Activated CD4-positive, alpha-beta T cell treated with anti-CD3 and anti-CD28 coated beads, Interleukin-2, amount 50 U/mL, for 24 hours (primary cell): ENCODE measurements at places on chromosomes 7 and 10.

DNA sequence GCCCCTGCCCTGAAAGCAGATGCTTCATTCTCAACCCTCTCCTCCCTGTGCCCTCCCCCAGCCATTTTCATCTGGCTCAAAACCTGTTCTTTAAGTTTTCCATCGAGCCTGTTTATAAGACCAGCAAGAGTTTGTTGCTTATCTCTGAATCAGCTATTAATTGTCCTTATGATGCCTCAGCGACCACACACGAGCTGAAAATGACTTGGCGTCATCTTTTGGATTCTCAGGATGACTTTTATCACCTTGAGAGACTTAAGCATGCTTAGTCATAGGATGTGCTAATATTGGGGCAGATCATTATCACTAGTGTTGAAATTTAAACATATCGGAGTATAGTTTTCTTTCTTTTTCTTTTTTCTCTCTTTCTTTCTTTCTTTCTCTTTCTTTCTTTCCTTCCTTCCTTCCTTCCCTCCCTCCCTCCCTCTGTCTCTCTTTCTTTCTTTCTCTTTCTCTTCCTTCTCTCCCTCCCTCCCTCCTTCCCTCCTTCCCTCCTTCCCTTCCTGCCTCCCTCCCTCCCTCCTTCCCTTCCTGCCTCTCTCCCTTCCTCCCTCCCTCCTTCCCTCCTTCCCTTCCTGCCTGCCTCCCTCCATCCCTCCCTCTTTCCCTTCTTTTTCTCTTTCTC lies 184.5 kb downstream of the PHTF2 start:
- DNase-seq: no peak

DNA sequence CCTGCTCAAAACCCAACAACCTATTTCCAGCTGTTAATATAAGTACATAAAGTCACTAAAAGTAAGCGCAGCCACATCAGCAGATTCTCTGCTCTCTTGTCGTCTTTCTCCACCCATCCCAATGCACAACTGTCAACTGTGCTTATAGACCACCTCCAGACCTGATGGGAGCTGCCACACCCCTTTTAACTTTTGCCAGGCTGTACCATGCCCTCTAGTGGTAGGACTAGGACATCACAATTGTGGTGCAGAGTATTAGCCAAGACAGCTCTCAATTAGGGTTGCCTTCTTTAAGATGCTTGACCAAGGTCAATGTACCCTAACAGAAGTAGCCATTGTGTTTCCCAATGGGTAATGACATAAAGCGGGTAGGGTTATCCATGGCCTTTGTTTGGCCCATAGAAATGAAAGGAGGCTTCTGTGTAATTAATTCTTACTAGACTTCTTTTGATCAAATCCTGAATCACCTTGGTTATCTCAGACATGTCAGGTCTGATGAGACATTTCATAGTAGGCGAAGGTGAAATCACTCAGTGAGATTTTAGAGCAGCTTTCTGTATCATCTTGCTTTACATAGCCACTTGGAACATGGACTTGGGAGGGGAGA lies 68.1 kb downstream of the SCRN1 start:
- no peak for DNase-seq

GRCh38 chr10:86164174-86164774 lies 202.3 kb downstream of the GRID1 start:
- no peak for DNase-seq

GRCh38 chr7:138698281-138698680 lies 2.9 kb downstream of the SVOPL start:
- DNase-seq: no peak

- DNase-seq: no peak
These were observed 75.9 kb downstream of the OAT start for GRCh38 chr10:124342821-124343170.

DNA sequence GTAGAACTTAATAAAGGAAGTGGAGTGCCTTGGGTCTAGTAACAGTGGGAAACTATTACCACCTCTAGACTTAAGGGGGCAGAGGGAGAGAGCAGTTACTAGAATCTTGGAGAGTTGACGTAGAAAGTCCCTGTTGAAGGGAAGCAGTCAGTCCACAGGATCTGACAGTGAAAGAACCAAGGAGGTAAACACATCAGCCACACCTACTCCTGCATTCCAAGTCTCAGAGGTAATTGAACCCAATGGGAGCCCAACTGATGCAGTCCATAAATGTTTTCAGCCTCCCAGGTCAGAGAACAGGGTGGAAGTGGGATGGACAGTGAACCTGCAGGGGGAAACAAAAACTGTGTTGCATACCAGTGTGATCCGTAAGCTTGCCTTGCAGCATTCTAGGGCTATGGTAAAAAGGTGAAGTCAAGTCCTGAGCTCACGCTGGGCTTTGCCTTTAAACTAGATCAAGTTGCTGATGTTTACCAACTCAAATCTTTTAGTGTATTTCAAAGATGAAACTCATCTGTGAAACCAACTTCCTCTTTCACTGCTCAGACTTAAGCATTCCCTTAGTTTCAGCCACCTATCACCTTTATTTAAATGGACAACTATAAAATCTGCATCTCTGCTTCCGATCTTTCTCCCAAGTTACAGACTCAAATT lies 57.2 kb downstream of the SLC16A12 start:
- DNase-seq: no peak

GRCh38 chr10:29130190-29130673 lies 158.6 kb upstream of the LYZL1 start:
- no peak for DNase-seq

DNA sequence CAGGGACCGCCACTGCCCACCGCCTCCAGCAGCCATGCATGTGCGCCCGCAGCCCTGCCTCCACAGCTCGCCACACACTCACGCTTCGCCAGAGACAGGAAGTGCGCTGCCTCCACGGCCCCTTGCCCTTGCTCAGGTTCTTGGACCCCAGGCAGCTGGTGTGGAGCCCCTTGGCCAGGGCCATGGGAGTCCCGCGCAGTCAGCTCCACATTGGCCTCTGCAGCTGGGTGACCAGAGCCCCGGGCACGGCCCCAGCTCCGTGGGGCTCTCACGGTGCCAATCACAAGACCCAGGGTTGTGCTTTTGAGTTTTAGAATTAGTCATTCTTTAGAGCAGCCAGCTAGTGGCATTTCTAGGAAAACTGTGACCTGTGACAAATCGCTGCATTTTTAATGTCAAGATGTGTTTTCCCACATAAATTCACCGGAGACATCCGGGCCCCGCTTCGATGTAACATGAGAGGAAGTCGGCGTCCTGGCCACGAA lies 4.3 kb upstream of the UTF1 start:
- DNase-seq: no peak

GRCh38 chr10:99451981-99452380 lies 21.6 kb upstream of the GOT1 start:
- DNase-seq: no peak
